ENCODE measurements at places on chromosomes 13 and 19.

DNA sequence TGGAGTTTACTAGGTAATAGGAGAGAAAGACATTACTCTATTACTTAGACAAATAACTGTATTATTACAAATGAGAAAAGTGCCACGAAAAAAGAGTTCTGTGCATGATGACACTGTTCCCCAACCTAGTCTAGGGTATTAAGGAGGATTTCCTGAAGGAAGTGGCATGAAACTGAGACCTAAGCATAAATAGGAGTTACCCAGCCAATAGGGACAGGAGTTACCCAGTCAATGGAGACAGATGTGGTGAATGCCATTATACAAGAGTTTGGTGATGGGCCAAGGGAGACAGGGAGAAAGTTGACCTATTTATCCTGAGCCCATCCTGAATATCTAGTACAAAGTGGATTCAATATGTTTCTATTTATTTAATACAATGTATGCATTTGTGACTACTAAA, 65.4 kb downstream of the KL start:
- no peak for DNase-seq

- no peak for DNase-seq
These were observed 6.2 kb downstream of the PTH2 start for GRCh38 chr19:49417088-49417487.

- no peak for DNase-seq
These were observed 132.7 kb upstream of the SLITRK5 start for GRCh38 chr13:87538366-87539052.

DNA sequence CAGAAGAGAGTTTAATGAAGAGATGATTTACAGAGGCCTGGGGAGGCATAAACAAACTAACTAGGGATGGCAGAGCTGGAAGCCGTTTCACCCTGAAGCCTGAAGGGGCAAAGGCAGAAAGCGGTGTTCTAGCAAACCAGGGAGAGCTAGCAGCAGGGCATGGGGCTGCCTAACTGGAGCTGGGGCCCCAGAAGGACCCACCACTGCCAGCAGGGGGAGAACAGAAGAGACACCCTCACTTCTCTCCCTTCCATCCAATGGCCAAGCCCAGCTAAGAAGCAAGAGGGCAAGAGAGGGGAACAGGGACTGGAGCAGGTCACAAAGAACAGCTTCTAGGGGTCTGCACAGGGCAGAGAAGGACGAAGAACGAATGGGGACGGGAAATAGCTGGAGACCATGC, 195.5 kb downstream of the KATNAL1 start:
- DNase-seq: no peak
